ENCODE measurements at places on chromosomes 7 and 10.

DNA sequence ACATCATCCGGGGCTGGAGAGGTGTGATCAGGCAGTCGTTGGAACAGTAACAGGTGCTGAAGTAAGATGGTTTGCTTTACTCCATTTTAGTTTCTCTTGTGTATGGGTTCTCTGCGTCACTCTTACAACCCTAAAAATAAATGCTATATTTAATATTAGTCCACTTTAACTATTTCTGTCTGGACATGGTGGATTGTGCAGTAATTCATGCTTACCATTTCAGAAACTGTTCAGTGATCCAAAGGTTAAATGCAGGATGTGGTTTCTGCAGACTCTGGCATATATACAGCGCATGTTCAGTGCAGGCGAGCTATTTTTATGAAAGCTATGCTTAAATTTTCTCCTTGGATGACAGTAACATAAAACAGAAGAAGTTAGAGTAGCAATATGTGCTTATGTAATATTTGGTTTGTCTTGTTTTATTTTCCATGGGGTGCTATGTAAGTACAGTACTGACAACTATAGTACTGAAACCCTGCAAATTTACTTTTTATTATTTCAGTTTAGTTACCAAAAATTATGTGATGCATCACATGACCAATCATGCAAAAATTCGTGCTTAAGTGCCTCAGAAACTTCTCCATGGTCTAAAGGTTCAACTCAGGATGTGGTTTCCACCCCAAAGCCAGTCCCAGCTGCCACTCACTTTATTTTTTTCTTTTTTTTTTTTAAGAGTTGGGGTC is 46.6 kb upstream of the GRID1 start:
- no peak for DNase-seq

DNA sequence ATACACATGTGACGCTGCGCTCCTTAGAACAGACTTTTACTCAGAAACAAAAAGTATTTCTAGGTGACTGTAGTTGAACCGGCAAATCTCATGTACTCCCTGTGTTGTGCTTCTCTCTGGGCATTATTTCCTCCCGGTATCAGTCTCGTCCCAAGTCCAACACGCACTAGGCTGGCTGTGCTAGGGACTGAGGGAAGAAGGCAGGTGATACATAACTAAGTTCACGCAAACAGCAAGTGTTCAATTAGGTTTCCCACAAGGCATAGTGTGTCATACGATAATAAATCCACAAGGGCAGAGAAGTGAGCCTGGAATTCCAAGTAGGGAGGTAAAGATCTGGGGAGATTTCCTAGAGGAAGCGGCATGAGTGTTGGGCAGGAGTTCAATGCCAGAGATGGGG is 20.4 kb downstream of the FAM53B start:
- DNase-seq, result no peak

DNA sequence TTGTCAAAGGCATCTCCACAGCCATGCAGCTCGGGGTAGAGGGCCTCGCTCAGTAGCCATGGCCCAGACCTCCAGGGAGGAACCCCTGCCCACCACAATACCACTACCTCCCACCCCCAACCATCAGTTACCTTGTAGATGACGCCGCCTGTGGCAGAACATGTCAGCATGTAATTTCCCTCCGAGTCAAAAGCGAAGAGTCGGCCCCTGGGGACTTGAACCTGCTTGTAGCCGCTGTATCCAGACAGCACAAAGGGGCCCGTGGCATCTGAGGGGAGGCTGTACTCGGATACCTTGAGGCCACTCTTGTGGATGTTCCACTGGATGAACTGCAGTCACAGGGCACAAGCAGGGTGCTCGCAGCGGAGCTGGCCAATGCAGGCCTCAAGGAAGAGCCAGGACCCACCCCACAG is 16.3 kb upstream of the CYREN start:
- no peak for DNase-seq

- DNase-seq, result no peak
These were observed 594 bp downstream of the ZNF503 start for GRCh38 chr10:75400771-75401568.

DNA sequence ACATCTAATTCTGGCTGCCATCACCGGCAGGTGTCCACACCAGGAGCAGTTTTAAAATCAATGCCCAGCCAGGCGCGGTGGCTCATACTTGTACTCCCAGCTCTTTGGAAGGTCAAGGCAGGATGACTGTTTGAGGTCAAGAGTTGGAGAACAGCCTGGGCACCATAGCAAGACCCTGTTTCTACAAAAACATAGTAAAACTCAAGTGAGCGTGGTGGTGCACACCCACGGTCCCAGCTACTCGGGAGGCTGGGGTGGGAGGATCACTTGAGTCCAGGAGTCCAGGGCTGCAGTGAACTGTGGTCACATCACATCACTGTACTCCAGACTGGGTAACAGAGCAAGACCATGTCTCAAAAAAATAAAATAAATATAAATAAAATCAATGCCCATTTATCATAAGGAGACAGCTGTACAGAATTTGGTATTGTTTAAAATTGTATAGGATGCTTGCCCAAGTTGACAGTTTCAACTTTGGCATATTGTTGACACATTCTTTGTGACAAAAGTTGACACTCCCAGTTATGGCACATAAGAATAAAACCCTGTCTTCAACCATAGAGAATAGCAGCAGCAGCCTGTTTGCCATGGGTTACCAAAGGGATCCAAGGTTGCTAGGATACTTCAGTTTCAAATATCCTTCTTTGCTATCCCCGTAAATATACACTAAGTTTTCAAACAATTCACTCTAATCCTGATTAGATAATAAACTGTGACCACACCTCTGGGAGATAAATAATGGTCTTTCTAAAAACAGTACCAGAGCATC is 193.0 kb downstream of the FAM107B start:
- DNase-seq, result no peak

- DNase-seq, result no peak
These were observed 419.9 kb downstream of the ARL4A start for GRCh38 chr7:13107291-13107690.

DNA sequence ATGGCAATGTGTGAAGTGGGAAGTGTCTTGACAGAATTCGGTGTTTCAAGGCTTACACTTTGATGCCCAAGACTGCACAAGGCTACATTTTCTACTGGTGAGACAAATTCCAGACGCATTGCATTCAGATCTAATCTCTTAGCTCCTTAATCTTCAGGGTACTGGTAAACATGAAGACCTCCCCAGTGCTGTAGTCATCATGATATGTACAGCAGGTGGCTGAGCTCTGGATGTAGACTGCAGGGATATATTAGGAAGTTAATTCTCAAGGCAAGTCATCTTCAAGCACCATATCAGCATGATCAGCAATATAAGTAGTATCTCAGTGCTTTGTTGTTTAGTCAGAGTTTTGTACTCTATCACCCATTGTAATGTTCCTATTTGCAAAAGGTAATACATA is 61.8 kb downstream of the IKZF1 start:
- no peak for DNase-seq

DNA sequence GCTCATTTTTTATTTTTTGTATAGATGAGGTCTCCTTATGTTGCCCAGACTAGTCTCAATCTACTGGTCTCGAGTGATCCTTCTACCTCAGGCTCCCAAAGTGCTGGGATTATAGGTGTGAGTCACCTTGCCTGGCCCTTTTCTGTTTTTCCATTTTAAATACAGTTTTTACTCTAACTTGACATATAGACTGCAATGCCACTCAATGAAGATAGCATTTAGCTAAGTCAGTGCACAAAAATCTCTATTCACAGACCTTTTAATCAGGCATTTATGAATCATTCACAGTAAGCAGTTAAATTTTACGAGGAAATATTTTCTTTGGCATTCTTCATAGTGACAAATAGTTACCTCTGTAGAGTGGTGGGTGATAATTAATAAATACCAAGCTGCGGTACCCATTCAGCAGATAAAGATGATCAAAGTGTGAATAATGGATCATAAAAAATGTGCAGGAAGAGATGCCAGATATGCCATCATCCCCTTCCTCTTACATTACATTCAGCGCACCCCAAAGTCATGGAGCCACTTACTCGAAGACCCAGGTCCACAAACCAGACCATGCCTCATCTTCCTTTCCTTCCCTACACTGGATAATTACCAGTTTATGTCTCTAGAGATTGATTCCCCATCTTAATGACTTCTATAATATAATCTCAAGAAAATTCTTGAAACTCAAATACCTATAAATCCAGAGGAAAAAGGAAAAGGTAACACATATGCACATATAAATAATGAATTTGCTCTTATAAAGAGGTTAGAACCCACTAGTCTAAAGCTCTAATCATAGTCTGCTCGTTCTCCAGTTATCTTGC is 56.0 kb downstream of the UBE2H start:
- DNase-seq, result no peak

DNA sequence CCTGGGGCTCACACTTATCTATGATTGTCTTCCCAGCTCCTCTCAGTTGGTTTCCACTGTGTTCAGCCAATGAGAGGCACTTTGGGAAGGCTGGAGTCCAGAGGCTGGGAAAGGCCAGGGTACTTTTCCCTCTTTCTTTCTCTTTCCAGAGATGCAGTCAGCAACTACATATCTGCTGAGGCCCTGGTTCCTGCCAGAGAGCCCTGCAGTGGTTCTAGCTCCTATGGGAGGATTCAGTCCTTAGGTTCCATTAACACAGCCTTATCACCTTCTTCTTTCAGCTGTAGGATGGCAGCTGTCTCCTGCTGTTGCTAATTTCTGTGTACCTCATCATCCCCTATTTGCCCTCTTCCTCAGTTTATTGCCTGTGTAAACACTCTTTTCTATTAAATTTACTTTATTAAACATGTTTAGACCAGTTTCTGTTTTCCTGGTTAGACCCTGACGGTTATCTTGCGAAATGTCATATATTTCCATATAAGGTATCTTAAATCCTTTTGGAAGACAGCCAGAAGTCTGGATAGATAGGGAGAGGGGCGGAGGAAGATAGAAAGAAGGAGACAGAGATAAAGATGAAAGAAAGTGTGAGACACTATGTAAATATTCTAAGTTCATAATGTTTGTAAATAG is 100.3 kb downstream of the HGF start:
- DNase-seq, result no peak

DNA sequence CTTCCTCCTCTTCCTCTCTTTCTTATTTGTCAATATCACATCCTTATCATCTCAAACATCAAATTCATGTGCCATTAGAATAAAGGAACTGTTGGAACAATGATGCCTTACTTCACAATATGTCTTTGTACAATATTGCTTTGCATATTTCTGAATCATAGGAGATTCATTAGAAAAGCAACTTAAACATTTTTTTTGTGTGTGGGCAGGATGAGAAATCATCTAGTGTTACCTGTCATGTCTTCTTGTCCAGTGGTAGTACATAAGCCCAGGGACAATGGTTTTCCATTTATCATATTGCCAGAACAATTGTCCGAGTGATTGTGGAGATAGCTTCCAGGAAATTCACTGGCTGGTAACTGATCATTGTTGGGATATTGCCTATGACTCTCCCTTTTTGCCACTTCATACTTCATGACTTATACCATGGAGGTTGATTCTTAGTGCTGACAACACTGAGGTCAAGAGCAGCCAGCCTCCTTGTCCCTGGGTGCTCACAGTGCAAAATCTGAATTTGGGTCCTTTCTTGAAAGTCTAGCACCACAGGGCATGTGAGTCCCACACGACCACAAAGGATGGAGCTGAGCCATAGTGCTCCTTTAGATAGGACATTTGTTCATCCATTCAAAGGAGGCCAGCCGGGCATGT is 215.0 kb downstream of the MDFIC start:
- no peak for DNase-seq

GRCh38 chr10:90965720-90966119 is 44.8 kb upstream of the ANKRD1 start:
- no peak for DNase-seq

DNA sequence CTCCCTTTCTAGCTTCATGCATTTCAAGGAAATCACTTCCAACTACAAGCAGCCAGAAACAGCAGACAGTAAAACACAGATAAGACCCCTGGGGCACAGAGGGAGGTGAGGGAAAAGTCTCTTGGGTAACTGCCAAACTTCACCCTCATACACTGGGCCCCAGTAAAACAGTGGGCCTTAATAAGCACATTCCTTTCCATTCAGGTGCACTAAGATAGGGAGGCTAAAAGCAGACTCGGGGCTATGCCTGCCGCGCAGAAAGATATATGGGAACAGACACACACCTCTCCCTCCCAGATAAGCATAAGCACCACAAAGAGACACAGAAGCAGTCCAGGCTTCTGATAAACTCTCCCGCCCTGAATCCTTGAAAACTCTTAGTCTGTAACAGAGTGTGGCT is 117.0 kb downstream of the TYW1B start:
- no peak for DNase-seq

DNA sequence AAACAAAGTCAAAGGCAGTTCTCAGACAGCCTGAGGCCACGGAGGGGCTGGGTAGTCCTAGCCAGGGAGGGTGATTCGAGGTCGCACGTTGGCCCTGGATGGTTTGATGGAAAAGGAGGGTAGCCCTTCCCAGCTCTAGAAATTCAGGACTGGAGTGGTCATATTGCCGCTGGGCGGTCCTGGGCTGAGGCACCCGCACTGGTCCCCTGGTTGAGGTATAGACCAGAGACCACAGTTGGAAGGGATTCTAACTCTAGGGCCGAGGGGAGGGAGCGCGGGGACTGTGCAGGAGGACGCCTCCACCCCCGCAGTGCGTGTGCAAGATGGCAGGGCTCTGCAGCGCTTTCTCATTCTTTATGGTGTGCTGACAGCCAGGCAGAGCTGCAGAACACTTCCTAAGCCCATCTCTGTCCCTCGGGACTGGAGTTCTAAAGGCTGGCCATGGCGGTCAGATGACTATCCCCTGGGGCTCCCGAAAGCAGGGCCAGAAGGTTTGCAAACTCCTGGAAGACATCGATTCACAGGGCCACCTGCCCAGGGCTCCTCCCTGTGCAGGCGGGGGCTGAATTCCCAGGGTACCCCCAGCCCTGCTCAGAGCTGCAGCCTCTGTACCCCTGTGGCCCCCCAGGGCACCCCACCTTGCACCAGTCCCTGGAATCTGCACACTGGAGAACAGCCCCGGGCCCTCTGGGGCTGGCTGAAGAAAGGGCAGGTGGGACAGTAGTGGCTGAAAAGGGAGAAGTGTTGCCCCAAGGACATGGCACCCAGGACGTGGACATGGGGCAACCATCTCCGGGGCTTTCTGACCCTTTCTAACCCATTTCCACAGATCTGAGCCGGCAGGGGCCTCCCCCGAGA is 51.0 kb upstream of the ELN start:
- DNase-seq, result no peak
